AG09309 (cell line): ENCODE measurements at places on chromosomes 7 and 10.

GRCh38 chr7:628402-628763 is 98.1 kb upstream of the DNAAF5 start:
- no peak for DNase-seq

DNA sequence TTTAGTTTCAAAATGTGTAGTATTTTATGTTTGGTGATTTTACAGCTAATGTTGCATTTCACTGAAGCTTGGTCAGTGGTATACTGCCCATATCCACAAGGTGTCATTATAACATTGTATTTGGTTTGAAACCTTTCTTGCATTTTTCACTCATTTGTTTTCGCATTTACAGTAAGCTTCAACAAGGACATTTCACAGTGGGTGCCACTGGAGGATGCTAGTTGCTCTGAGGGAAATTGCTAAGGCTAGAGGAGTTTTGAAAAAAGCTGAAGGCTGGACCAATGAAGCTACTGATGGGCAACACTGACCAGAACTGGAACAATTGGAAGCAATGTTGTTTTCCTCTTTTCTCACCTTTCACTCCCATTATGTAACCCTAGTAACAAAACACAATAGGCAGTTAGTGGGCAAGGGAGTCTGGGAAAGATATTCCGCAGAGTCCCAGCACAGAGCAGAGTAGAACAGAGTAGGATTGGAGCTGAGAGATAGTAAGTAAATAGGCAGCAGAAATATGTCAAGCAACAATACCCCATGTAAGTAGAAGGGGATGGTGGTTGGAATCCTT is 23.6 kb upstream of the SRI start:
- DNase-seq = no peak

GRCh38 chr7:44797329-44798258 is 1.1 kb downstream of the PPIA start:
- peak; percentile 52 for DNase-seq

GRCh38 chr10:13719425-13719824 is 132.7 kb downstream of the PRPF18 start:
- no peak for DNase-seq

GRCh38 chr10:46228563-46229071 is 58.2 kb upstream of the ANTXRL start:
- DNase-seq = peak; percentile 5

DNA sequence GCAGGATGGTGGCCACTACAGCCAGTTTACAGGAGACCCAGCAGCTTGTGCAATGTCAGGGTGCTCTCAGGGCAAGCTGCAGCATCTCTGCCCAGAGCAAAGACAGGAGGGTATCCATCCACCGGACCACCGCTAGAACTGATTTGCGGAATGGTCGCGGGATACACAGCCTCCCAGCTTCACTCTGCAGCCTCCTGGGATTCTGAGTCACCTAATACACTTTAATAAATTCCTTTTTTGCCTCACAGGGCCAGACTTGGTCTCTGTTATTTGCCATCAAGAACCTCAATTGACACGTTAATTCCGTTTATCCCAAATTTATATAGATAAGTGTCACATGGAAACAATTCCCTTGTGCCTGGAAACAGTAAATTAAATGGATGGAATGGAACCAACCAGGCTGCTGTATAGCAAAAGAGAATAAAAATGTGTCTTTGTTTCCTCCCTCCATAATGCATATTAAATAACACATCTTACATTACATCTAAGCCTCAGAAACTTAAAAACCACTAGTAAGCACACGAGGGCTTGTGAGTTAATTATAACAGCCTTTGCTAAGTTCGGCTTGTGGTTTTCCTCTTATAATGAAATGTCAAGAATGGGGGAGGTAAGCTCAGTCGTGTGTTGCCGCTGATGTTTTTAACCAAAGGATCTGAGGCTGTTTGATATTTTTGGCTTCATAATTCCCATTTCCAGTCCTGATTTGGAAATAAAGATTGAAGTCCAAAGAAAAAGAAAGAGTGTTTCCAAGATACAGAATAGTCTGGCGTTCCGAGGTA is 52.1 kb downstream of the ADRB1 start:
- no peak for DNase-seq

- DNase-seq = peak; percentile 37
Measured at GRCh38 chr10:61503051-61503450, 49.9 kb upstream of the TMEM26 start.

DNA sequence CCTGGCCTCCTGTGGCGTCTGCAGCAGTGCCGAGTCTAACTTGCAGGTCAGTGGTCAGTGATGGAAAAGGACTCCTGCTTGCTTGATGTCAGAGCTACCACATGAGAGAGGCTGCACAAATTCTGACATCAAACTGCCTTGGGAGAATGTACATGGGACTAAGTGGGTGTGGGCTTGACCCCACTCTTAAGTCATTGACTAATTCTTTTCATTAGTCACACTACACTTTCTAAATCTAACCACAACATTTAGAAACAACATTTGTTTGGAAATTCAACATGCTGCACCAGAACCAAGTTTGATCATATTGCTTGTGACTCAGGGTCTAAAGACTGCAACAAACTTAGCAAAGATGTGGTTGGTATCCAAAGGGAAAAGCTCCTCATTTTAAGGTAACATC is 24.4 kb upstream of the CDC14C start:
- no peak for DNase-seq
